ENCODE measurements at places on chromosomes 7 and 10.

GRCh38 chr7:114356133-114356532, 58.5 kb upstream of the FOXP2 start:
- DNase-seq, result no peak

- DNase-seq, result no peak
Measured at GRCh38 chr7:115099906-115100305, 178.0 kb downstream of the MDFIC start.

- DNase-seq, result no peak
Measured at GRCh38 chr10:13158401-13158800, 3.0 kb upstream of the MCM10 start.

- DNase-seq, result no peak
Measured at GRCh38 chr7:55723621-55723941, 139.0 kb downstream of the SEPTIN14 start.

DNA sequence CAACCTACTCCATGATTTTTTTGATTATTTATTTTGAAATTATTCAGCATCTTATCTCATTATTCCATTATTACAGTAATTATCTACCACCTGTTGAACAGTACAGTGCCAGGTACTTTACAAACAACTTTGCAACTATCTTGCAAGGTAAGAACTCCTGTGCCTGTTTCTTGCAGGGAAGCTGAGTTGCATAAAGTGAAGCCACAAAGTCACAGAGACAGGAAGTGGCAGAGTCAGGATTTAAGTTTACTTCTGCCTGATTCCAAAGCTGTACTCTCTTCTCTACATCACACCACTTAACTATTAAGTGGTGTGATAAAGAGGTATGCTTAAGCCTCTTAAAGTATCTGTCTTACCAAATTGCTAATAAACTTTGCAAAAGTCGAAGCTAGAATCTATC, 80.1 kb downstream of the LRRTM3 start:
- DNase-seq, result no peak

DNA sequence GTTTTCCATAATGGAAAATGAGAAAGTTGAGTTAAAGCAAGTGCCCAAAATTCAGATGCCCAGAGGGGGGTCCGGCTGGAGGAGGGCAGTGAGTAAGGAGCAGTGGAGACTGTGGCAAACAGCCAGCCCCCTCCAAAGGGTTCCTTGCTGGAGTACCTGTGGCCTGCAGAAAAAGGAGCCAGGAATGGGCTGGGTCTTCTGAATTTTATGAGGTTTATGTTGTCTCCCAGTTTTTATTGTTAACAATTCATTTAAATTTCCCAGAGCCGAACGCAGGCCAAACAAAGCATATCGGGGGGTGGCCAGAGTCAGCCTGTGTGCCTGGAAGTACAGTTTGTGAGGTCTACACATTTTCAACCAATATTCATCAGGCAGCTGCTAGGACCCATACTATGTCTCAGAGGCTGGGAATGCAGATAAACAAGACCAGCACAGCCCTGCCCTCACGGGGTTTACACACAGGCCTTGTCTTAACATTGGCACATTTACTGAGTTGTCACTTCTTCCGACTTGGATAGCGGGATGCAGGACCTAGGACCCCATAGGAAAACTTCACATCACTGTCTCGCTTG, 12.9 kb upstream of the CSGALNACT2 start:
- no peak for DNase-seq

- DNase-seq, result no peak
Measured at GRCh38 chr7:70717553-70718329, 414.2 kb upstream of the GALNT17 start.

DNA sequence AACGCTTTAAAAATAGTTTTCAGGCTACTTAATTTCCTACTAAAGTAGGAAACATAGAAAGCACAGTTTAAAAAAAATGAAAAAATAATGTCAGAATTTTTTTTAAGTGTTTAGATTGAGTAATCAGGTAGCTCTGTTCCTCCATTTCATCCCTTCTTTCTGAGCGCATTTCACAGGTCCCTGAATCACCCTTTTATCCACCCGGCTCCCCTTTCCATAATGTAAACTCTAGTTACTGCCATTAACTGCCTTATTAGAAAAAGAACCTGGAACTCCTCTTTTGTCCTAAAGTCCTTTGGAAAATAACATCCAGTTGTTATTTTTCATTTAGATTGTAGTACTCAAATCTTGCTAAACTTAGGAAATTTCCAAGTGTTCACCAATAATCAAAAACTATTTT, 5.8 kb downstream of the KCND2 start:
- no peak for DNase-seq

GRCh38 chr10:96261132-96261531, 10.2 kb downstream of the BLNK start:
- DNase-seq, result no peak

DNA sequence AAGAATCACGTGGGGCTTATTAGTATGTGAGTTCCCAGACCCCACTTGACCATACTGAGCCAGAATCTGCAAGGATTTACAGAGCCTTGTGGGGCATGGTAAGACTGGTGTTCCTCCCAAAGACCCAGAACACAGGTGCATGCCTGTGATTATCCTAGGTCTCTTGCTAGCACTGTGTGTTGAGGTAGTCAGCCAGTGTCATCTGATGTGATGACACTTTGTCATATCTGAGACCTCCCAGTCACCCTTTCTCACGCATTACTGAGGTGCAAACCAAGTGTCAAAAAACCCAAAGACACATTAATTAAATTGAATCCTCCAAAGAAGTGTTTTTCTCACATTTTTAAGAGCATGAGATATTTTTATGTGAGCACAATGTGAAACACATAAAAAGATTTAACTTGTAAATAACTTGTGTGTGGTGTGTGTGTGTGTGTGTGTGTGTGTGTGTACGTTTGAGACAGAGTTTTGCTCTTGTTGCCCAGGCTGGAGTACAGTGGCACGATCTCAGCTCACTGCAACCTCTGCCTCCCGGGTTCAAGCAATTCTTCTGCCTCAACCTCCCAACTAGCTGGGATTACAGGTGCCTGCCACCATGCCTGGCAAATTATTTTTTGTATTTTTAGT, 162.0 kb upstream of the PRPS1L1 start:
- no peak for DNase-seq

DNA sequence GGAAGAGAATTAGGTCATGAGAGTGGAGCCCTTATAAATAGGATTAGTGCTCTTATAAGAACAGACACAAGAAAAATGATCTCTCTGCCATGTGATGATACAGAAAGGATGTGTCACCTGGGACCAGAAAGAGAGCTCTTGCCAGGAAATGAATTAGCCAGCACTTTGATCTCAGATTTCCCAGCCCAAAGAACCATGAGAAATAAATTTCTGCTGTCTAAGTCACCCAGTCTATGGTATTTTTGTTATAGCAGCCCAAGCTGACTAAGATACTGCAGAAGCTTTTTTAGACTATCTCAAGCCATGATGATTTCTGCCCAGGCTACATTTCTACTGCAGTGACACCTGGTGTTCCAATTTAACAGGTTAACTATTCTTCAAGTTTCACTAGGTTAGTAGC, 84.8 kb downstream of the RSU1 start:
- DNase-seq, result no peak

DNA sequence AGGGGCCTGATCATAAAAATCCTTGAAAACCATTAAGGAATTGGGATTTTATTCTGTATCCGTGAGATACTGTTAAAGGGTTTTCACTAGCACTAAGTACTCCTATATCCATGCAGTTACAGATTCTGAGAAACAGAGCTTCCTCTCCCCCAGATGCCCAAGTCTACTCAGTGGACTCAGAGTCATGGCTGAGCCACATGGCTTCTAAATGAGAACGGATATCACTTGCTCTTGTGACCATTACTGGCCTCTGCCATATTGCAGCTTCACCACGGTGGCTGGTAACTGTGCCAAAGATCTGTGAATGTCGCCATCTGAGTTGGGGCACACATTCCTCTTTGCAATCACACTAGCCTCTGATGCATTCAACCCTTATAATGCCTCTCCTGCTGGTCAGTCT, 42.0 kb upstream of the PALS2 start:
- DNase-seq, result no peak

DNA sequence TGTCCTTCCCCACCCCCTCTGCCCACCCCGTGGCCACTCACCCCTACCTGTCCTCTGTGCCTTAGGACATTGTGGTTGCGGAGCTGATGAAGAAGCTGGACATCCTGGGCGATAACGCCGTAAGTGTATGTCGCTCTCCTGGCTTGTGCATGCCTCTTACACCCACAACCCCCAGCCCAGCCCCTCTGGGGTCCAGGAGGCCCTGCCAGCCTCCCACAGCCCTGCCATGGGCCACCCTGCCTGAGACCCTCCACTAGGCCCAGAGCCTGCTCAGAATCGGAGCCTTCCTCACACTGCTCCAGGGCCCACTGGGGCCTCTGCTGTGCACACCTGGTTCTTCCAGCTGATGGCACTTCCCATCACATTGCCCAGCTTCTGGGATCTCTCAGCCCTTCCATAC, 36.8 kb upstream of the DPYSL4 start:
- DNase-seq, result no peak

- DNase-seq, result no peak
Measured at GRCh38 chr7:30804078-30804661, 33.0 kb downstream of the MINDY4 start.

DNA sequence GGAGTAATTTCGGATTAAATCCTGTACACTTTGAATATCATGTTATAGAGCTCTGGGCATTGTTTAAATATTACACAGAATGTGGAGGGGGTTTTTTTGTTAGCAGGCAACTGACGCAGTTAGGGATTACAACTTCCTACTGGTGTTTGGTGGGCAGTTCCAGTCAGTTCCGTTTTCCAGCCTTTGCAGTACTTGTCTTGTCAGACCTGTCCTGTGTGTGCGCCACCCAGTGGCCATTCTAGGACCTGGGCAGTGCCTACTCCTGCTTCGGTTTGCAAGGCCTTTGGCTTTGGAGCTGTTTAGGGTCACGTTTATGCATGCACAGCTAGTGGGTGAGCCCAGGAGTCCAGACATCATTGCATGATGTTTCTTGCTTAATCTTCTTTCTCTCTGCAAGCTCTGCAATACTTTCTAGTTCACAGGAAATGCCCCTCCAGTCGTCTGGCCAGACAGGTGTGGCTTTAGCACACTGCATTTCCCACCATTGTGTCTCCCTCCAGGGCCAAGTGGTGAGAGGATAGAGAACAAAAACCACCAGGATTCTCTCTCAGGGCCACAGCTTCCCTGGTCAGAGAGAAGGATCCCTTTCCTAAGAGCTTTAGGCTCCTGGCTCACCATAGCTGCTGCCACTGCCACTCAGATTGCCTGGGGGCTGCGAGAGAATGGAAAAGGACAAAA, 96.5 kb upstream of the TARP start:
- peak; percentile 80 for DNase-seq

DNA sequence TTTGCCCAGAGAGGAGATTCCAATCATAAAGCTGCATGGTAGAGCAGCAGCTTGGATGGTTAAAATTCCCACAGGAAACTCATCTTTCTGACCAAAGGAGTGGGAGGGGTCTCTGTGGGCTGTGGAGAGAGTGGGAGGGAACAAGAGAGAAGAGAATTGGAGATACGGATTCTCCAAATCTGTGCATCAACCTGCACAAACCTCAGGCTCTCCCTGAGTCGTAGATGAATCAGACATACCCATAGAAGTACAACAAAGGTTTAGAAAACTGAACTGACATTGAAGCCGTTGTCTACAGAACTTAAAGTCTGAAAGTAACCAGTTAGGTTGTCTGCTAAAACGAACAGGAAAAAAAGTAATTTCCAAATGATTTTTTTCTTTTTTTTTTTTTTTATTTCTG, 41.9 kb downstream of the CYCS start:
- DNase-seq, result no peak

DNA sequence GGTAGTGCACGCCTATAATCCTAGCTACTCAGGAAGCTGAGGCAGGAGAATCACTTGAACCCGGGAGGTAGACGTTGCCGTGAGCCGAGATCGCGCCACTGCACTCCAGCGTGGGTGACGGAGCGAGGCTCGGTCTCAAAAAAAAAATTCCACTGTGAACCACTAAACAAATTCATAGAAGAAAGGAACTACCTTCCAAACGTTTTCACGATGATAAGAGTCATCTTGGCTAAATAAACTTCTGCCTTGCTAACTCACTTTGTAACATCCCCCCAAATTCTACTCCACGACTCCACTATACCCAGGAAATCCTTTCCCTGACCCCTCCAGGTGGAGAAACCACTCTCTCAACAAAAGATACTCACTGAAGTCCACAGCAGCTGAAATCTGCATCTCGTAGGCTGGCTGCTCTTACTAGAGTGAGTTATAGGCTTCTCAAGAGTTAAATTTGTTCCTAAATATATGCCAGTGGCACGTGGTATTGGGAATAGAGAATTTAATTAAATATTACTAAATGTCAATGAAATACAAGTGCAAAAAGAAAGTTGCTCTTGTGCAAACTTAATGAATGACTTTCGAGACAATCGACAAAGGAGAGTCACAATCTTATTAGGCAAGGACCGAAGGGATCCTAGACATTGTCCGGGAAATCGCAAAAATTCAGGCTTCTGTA, 1.6 kb upstream of the GTF2I start:
- no peak for DNase-seq

DNA sequence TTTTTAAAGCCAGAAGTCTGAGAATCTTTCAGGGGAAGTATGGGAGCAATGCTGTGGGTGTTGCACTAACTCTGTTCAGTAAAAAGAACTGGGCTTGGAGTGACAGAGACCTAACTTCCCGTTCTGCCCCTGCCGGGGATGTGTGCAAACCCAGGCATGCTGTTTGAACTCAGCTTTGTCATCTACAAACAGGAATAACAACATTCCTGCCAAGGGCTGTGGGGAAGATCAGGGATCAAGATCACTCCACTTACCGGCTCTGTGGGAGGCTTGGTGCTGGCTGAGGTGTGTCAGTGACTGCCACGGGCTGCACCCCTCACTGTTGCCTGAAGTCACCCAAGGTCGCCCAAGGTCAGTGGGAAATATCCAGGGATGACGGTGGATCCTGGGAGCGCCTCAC, 23.1 kb upstream of the DRGX start:
- DNase-seq, result peak; percentile 75

- no peak for DNase-seq
Measured at GRCh38 chr7:36507475-36508440, 118.1 kb downstream of the ANLN start.

DNA sequence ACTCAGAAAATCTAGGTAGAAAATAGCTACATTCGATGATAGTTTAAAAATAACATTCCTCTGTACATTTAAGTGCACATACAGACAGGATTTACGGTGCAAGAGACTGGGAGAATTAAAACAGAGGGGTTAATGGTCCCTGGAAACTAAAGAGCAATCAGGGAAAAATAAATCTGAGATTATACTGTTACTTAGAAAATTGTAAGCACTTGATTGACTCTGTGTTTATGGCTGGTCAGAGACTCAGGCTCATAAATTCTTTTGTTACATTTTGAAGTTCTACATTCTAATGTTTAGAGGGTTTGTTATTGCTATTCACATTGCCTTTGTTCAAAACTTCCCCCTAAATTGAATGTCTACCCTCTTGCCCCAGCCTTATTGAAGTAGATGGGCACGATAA, 54.4 kb downstream of the CDCA7L start:
- DNase-seq, result no peak

Data from HCT116 (cell line).